ENCODE measurements at places on chromosomes 1 and 21.

- no peak for DNase-seq
Measured at GRCh38 chr21:45178070-45178608, 103.8 kb downstream of the ADARB1 start.

DNA sequence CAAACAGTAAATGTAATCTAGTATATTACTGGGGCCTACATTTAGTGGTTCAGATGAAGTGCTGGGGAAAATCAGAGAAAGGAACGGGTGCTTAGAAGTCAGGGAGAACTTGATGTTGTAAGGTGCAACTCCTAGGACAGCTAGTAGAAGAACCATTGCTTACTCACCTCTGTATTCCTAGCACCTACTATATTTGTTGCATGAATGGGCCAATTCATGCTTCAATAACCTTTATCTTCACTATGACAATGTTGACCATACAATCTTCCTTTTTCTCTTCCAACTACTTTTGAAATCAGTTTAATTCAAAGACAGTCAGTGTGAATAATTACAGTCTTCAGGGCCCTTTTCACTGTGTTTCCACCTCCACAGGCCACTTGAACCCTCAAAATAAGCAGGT, 125.0 kb upstream of the DMRTA2 start:
- DNase-seq = no peak

- DNase-seq = no peak
Measured at GRCh38 chr1:226956942-226957713, 17.0 kb downstream of the COQ8A start.

DNA sequence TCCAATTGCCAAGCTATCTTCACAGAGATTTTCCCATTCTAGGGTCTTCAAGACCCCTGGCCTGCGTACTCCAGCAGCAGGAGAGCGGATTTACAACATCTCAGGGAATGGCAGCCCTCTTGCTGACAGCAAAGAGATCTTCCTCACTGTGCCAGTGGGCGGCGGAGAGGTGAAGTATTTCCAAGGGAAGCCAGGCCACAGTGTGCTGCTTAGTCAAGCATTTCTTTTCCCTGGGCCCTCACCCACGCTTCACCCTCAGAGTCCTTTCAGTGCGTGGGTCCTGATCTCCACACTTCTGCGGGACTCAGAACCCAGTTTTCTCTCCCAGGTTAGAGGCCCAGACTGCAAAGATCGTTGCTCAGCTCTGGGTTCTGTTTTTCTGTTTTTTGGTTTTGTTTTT, 13.1 kb downstream of the CDCA8 start:
- no peak for DNase-seq

- peak; percentile 13 for DNase-seq
Measured at GRCh38 chr1:59055908-59056719, 240.8 kb upstream of the FGGY start.

GRCh38 chr1:155176544-155177071, 3.0 kb downstream of the TRIM46 start:
- peak; percentile 90 for DNase-seq

DNA sequence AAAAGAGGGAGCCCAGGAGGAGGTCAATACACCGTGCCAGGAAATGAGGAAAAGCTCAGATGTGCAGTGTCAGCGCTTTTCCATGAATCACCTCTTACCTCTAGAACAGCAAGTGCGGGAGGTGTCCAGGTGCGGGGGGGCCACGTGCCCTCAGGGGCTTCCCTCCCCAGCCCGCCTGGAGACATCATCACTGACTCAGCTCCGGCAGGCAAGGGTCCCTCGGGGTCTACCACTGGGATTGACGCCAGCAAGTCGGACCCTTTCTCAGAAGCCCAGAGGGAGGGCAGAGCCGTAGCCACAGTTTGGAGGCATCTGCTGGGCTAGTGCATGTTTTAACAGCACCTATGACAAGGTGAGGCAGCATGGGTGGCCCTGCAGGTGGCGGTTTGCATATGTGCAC, 67.4 kb upstream of the TRAPPC10 start:
- DNase-seq = no peak

GRCh38 chr1:184646824-184647223, 107.8 kb downstream of the EDEM3 start:
- no peak for DNase-seq

- DNase-seq = peak; percentile 66
Measured at GRCh38 chr1:165129568-165130164, 226.8 kb downstream of the LMX1A start.

DNA sequence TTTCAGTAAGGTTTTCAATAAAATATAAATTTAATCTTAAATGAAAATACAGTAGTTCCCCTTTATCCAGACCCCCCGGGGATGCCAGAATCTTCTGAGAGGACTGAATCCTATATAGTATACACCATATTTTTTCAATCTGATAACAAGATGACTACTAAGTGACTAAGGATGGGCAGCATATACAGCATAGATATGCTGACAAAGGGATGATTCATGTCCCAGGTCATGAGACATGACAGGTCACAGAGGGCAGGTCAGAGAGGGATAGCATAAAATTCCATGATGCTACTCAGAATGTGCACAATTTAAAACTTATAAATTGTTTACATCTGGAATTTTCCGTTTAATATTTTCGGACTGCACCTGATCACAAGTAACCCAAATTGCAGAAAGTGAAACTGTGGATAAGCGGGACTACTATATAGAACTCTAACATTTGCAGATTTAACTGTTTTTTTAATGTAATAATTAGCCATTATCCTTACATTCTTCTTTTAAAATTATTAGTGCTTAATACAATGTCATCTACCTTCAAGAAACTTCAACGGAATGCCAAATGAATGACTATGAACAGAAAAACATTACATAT, 48.8 kb downstream of the LRRC40 start:
- peak; percentile 48 for DNase-seq

DNA sequence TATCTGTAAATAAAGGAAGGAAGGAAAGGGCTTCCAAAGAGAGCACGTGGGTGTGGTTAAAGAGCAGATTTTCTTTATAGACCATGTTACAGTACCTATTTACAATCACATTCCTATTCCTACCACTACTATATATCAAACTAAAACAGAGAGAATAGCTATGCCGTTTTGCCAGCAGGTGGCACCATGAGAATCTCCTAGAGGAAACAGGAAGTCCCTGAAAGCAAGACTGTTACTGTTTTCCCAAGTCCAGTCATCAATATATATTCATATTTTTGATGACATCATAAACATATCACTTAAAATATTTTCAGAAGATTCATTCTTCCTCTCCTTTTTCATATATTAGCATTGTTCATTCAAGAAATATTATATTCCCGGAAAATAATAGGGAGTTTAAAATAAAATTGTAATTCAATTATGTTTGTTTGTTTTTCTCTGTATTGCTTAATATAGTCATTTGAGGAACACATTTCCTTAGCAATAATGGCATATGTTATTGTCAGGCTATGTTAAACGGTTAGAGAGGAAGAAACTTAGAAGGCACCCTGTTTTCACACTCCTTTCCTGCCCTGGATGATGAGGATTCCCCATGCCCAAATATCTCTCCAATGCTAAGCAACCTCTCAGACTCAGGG, 6.6 kb downstream of the CCDC190 start:
- DNase-seq = peak; percentile 75

DNA sequence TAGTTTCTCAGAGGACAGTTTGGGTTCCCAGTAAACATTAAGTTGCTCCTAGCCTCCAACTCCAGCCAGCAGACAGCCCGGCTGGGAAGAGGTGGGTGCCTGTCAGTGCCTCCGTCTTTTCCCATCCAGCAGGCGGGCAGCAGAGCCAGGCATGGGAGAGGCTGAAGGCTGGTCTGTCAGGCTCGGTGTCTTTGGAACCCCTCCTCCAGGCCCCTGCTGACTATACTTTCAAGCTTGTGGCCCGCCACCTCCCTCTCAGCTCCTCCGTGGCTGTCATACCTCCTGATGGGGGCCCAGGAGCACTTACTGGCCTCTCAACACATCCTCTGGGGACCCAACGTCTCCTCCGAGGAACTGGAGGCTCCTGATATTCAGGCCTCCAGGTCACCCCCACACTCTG, 140.9 kb downstream of the ACTL8 start:
- DNase-seq = no peak

GRCh38 chr1:110573314-110573713, 32.8 kb downstream of the KCNA2 start:
- DNase-seq = no peak

GRCh38 chr1:156435545-156436140, 64.9 kb downstream of the MEF2D start:
- DNase-seq = no peak

DNA sequence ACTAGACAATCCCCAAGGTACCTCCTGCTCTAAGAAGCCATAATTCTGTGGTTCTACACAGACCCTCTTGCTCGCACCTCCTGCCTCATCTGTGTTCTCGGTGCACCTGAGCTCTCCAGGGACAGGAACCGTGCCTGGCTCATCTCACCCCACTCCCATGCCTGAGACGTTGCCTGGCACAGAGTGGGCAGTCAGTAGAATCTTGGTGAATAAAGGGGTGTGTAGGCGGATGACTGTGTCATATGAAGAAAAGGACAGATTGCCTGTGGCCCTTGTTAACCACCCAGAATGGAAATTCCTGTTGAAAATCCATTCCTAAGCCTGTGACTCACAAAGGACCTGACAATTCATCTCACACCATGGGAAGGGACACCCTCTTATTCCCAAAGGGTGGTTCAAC, 92.9 kb downstream of the KCNN3 start:
- DNase-seq = no peak

DNA sequence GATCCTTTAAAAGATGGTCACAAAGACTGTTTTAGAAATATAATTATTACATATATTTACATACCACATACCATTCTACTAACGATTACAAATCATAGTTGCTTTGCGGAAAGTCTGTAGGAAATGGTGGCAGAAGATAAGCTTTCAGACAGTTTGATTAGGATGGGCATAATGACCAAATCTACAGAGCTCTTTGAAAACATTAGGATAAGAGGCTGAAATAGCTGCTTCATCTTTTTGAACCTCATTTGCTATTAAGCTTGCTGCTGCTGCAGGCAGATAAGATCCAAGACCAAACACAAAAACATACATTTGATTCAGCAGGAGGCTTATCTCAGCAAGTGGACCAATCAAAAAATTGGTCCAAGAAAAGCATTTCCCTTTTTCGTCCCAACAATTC, 47.1 kb downstream of the DDAH1 start:
- DNase-seq = peak; percentile 2

DNA sequence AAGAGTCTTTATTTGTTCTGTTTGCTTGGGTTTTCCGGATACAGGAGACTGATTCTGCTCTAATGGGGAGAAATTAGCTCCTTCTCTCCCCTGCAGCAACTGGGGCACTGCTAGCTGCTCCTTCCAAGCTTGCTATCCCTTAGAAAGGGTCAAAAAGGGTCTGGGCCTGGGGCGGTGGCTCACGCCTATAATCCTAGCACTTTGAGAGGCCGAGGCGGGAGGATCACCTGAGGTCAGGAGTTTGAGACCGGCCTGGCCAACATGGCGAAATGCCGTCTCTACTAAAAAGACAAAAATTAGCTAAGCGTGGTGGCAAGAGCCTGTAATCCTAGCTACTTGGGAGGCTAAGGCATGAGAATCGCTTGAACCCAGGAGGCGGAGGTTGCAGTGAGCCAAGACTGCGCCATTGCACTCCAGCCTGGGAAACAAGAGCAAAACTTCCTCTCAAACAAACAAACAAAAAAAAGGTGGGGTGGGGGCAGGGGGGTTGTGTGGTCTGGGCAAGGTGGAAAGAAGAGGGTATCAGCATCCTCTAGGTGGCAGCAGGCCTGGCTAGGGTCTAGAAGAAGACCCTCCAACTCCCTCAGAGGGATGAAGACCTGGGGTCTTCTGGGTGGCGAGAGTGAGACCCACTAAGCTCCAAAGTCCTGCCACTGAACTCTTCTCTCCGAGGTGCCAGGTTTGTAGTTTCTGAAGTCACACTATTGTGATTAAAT, 15.4 kb upstream of the TBX15 start:
- no peak for DNase-seq

GRCh38 chr21:39519835-39520234, 68.1 kb downstream of the SH3BGR start:
- DNase-seq = no peak

GRCh38 chr1:206535853-206536188, 28.5 kb downstream of the RASSF5 start:
- no peak for DNase-seq

GRCh38 chr1:82317671-82318070, 516.9 kb downstream of the ADGRL2 start:
- DNase-seq = no peak

- DNase-seq = no peak
Measured at GRCh38 chr1:178885869-178886268, 15.0 kb upstream of the ANGPTL1 start.

GRCh38 chr1:1116701-1117468, 996 bp upstream of the C1orf159 start:
- no peak for DNase-seq

DNA sequence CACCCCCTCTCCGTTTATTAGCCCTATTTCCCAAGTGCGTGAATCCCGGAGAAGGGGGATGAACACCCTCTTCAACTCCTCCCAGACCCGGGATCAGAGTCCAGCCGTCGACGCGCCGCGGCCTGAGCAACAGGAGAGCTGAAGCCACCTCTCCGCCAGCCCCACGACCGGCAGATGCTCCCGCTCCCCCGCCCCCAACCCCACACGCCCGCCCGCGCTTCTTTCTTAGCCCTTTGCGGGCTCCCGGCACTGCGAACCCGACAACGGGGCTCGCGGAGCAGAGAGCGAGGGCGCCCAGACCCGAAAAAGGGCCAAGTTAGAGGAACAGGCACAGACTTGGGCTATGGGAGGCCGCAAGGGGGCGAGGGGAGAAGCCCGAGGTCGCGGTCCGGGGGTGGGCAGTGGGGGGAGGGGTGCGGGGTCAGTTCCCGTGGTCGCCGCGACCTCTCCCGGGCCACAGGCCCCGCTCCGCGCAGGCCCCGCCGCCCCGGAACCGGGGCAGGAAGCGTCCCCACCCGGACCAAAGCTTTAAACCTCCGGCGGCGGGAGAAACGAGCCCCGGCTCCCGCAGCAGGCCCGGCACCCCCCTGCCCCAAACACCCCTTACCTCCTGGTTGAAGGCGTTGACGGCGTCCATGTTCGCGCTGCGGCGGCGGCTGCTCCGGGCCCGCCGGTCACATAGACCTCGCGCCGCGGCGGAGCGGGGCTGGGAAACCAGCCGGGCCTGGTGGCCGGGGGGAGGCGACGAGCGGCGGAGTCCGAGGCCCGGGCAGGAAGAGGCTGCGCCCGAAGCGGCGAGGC, 662 bp downstream of the SCAF4 start:
- peak; percentile 19 for DNase-seq

DNA sequence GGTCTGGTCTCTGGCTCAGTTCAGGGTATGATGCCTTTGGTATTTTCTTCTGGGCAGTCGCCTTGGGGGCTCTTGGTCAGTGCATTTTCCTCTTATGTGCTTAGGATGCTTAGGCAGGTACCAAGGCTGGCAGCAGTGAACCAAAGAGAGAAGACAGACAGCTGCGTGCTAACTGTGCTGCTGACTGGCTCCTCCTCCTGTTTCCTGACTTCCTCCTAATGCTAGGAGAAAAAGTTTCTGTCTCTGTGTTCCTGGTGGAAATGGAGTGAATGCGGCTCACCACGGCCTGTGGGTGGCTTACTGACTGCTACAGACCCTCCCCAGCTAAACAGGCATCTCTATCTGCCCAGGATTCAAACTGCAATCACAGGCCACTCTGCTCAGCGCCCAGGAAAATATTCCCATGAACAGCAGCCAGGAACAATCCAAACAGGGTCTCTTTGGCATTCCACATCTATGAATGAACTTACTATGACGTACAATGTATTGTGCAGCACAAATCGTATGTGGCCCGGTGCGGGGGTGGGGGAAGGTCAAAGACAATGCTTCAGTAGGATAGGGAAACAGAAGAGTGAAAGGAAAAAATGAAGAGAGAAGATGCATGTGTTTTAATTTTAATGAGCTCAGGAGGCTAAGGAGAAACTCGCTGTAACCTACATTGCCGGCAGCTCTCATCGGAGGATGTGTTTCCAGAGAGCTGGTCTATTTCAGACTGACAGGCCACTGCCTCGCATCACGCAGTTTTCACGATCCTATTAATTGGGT, 2.8 kb downstream of the ABCG1 start:
- no peak for DNase-seq

- no peak for DNase-seq
Measured at GRCh38 chr21:26091480-26092018, 79.0 kb downstream of the APP start.

Measured in hematopoietic multipotent progenitor cell treated with erythropoietin and hydrocortisone succinate and interleukin-3 and kit ligand, for 8 days (in vitro differentiated cells).